ENCODE measurements at places on chromosomes 5 and 9. TPM values are rescaled to one million over a fixed set of nuclear protein-coding genes. Genes with fewer than 3 reads are reported as not detected.
A peak's percentile ranks its signal among the peaks of the same experiment; 100 is the strongest.

KCNV2 gene
- not detected for total RNA-seq

GRM6 gene
- total RNA-seq, result not detected

DNA sequence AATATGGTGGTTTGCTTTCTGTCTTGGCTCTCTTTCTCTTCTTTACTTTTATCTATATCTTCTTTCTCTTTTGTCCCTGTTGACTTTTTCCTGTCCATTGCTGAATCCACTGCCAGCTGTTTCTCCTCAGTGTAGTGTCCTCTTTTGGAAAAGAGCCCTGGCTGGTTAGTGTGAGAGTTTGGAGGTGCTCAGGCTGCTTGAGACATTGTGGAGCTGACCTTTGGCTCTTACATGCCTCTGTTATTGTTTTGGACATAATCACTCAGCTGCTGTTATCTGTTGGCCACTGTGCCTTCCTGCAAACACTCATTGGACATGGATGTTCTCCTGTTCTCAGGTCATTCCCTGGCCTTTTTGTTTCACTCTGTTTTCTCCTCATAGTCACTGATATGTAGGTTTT lies 295.4 kb upstream of the RIOK2 start:
- peaks cover 12% of the 10 kb centered on the region for H3K4me1 ChIP-seq
- H3K27me3 ChIP-seq, result no peaks in the 10 kb centered on the region
- H3K27ac ChIP-seq, result peak overlapping the region; percentile 19
- no peak overlapping the region for H3K4me3 ChIP-seq

DNA sequence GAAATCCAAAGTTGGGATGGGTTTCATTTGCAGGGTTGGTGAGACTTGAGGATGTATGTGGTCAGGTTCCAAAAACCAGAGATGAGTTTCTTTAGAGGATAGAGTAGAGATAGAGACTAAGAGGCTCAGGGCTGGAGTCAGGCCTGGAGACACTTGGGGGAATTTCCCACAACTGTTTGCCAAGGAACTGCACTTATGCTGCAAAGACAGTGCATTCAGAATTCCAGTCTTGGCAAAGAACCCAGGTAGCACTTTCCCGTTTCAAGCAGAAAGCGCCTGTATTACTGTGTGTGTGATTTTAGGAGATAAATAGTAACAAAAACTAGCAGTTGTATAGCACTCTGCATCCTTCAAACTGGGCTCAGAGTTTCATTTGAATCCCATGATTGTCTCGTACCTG lies 55.4 kb downstream of the SNCAIP start:
- H3K27ac ChIP-seq, result no peak overlapping the region
- no peak for DNase-seq

- no peak overlapping the region for H3K27ac ChIP-seq
- no peak for DNase-seq
- H3K4me1 ChIP-seq, result no peaks in the 10 kb centered on the region
- H3K36me3 ChIP-seq, result no peaks in the 10 kb centered on the region
- no peak overlapping the region for H3K4me3 ChIP-seq
Measured at GRCh38 chr5:35678661-35679060, 61.0 kb downstream of the SPEF2 start.

DNA sequence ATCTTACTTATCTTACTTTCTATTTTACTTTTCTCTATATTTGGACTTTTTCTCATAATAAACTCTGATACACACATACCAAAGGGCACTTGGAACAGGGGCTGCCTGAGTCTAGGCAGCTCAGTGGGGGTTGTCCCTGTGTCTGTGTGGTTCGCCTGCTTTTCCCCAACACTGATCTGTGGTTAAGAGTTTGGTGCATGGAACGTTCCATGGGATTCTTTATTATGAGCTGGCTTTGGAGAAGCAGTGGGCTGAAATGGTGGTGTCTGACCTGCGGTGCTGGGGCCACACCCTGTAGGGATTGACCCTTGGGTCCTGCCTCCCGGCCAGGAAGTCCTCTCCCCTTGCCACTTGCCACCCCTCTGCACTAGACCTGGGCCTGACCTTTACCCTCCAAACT lies 47.4 kb downstream of the ANKRD33B start:
- H3K27ac ChIP-seq, result no peak overlapping the region
- no peak overlapping the region for H3K4me3 ChIP-seq
- no peaks in the 10 kb centered on the region for H3K27me3 ChIP-seq
- peaks cover 13% of the 10 kb centered on the region for H3K4me1 ChIP-seq
- no peaks in the 10 kb centered on the region for H3K36me3 ChIP-seq

DNA sequence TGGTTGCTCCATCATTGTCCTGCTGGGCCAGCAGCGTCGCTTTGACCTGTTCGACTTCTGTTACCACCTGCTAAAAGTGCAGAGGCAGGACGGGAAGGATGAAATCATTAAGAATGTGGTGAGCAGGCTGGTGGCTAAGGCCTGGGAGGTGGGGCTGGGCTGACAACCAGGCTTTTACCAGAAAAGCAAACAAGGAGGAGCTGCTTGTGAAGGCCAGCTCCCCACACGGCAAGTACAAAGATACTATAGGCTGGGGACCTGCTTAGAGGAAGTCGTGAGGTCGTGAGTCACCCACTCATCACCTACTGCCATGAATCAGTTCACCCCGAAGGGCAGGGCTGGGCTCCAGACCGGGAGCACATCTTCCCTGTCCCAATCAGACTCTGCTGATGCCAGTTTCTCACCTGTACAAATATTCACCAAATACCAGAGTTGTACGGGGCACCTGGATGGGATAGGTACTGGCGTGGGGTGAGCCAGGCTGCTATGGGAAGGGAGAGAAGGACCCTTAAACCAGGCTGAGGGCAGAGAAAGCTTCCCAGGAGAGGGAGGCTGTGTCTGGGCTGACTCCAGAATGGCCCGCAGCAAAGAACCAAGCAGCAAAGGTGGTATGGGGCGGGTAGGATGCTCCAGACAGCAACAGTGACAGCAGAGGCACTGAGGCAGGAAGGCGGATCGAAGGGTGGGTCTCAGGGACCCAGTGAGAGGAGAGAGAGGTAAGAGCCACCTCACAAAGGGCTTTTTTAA lies 69.3 kb upstream of the NIPAL4 start:
- no peaks in the 10 kb centered on the region for H3K36me3 ChIP-seq
- no peaks in the 10 kb centered on the region for H3K27me3 ChIP-seq
- DNase-seq, result no peak

- no peak for DNase-seq
- H3K27me3 ChIP-seq, result no peaks in the 10 kb centered on the region
- H3K4me1 ChIP-seq, result peaks cover 57% of the 10 kb centered on the region
- no peak overlapping the region for H3K4me3 ChIP-seq
Measured at GRCh38 chr5:141822144-141822543, 56.1 kb downstream of the PCDH1 start.

DNA sequence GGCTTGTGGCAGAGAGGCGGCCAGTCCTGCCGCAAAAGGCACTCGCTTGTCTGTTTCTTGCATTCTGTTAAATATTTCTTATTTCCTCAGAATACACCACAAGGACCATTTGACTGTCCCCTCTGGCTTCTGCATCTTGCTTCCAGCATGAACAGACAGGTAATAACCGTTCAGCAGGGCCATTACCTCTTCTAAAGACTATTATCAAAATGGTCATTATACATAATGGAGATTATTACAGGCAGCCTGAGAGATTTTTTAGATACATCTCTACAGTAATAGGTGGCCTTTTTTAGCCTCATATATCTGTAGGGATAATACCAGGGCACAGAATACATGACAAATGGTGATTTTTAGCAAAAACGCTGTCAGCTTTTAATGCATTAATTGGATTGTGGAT lies 382.0 kb downstream of the PSAT1 start:
- DNase-seq, result no peak
- no peaks in the 10 kb centered on the region for H3K36me3 ChIP-seq
- H3K27me3 ChIP-seq, result no peaks in the 10 kb centered on the region
- no peak overlapping the region for H3K4me3 ChIP-seq

DNA sequence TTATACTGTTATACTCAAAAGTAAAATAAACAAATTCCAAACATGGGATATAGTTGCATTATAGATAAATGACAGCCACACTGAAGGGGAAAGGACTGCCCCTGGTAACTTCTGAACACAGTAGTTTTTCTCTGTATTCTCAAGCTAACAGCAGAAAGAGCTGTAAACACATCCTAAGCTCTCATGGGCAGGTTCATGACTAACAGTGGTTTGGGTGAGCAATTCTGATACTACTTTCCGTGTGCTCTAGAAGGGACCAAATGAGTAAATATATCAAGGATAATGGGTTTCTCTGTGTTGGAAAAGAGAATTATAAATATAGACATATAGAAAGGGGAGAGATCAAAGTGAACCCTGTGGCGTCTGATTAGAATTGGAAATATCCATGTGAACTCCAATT lies 2.2 kb upstream of the LCN6 start:
- H3K27ac ChIP-seq, result no peak overlapping the region
- peaks cover 3% of the 10 kb centered on the region for H3K4me1 ChIP-seq
- no peaks in the 10 kb centered on the region for H3K27me3 ChIP-seq
- DNase-seq, result no peak
- H3K36me3 ChIP-seq, result no peaks in the 10 kb centered on the region

- no peak for DNase-seq
- no peak overlapping the region for H3K27ac ChIP-seq
- H3K36me3 ChIP-seq, result no peaks in the 10 kb centered on the region
- H3K27me3 ChIP-seq, result no peaks in the 10 kb centered on the region
- H3K4me1 ChIP-seq, result no peaks in the 10 kb centered on the region
Measured at GRCh38 chr9:127865645-127866464, 11.4 kb upstream of the ENG start.

DNA sequence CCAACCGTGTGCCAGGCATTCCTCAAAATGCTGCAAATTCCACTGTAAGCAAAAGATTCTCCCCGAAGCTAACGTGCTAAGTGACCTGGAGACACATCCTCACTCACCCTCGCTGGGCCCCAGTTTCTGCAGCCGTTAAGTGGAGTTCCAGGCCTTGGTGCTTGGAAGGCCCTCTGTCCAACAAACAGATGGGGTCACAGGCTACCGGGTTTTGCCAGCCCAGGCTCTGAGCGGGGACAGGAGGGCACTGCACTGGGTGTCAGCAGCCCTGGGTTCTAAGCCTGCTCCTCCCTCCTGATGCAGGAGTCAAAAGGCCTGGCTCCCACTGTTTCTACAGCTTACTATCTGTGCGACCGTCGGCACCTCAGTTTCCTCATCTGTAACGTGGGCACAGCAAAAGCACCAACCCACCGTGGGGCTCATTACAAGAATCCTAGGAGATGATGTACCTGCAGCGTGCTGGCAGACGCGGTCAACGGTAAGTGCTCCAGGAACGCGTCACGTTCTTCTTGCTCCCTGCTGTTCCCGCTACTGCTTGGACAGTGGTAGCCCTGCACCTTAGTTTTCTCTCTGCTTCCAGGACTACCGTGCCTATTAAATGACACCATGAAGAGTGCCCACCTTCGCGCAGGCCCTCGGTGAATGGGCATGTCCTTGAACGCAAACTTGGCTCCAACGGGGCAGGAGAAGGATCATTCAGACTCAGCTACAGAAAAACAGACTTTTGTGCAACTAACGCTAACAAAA lies 84.8 kb downstream of the ADAMTS2 start:
- peaks cover 10% of the 10 kb centered on the region for H3K4me1 ChIP-seq
- no peaks in the 10 kb centered on the region for H3K27me3 ChIP-seq
- H3K36me3 ChIP-seq, result no peaks in the 10 kb centered on the region
- no peak overlapping the region for H3K4me3 ChIP-seq

DNA sequence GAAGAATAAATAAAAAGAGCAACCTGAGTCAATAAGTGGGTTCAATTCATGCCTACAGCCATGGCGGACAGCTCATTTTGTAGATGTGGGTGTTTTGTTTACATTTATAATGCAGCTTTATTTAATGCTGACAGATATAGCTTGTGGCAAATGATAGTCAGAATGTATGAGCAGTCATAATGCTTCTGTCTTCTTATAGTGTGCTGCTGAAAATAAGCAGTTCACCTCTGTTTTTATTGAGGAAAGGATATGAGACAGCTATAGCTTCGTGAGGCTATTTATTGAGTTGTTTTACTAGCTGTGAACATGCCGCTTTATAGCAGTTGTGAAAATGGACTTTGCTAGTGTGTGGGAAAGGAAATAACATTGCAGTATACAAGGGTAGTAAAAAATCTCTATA lies 147.4 kb downstream of the PBX3 start:
- H3K27me3 ChIP-seq, result no peaks in the 10 kb centered on the region
- peaks cover 36% of the 10 kb centered on the region for H3K4me1 ChIP-seq
- H3K4me3 ChIP-seq, result no peak overlapping the region

- no peaks in the 10 kb centered on the region for H3K27me3 ChIP-seq
- H3K4me1 ChIP-seq, result peaks cover 17% of the 10 kb centered on the region
- no peak for DNase-seq
- no peak overlapping the region for H3K4me3 ChIP-seq
- H3K27ac ChIP-seq, result no peak overlapping the region
Measured at GRCh38 chr5:14359069-14360043, 216.2 kb downstream of the TRIO start.

DNA sequence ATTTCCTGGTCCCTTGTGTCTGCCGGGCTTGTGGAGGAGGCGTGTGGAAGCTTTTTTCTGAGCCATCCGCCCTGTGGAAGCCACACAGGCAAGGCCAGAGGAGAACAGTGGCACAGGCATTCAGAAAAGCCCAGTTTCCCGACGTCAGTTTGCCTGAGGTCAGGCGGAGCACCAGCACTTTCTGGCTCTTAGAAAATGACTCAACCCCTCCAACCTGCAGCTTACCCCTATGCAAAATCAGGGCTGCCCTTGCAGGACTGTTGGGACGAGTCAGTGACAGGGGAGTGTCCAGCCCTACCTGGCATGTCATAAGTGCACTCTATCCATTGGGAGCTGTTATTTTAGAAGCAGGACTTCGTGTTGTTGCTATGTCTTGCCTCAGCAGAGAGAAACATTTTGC lies 216.0 kb downstream of the NR3C1 start:
- no peak overlapping the region for H3K4me3 ChIP-seq
- no peak overlapping the region for H3K27ac ChIP-seq
- H3K4me1 ChIP-seq, result no peaks in the 10 kb centered on the region
- no peak for DNase-seq
- no peaks in the 10 kb centered on the region for H3K27me3 ChIP-seq

- H3K4me1 ChIP-seq, result peaks cover 32% of the 10 kb centered on the region
- H3K27me3 ChIP-seq, result peaks cover 21% of the 10 kb centered on the region
- no peaks in the 10 kb centered on the region for H3K36me3 ChIP-seq
- peak; percentile 95 for DNase-seq
- H3K27ac ChIP-seq, result peak overlapping the region; percentile 81
Measured at GRCh38 chr5:177495243-177496060, 2.0 kb downstream of the PDLIM7 start.

DNA sequence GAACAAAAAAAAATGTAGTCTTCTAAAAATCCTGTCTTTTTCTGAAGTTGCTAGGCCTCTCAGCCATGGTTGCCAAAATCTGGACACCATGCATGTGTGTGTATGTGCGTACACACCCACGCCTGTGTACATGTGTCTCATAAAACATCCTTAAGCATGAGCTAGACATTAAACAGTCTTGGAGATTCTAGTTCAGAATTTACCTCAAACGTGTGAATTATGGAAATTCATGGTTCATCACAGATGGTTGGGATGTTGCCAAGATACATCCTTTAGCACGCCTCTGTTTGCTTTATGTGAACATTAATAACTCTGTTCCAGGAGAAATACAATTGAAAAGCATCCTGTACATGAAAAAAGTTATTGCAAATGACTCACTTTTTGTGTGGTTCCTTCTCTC lies 53.0 kb downstream of the F2RL2 start:
- no peaks in the 10 kb centered on the region for H3K4me1 ChIP-seq
- no peak for DNase-seq
- no peak overlapping the region for H3K4me3 ChIP-seq
- no peaks in the 10 kb centered on the region for H3K27me3 ChIP-seq
- H3K27ac ChIP-seq, result no peak overlapping the region
- no peaks in the 10 kb centered on the region for H3K36me3 ChIP-seq
